ENCODE measurements at places on chromosomes 3 and 15.

- no peak for DNase-seq
These were observed 62.8 kb downstream of the OTOL1 start for GRCh38 chr3:161559177-161559998.

- no peak for DNase-seq
These were observed 41.1 kb downstream of the LIMD1 start for GRCh38 chr3:45635475-45636256.

DNA sequence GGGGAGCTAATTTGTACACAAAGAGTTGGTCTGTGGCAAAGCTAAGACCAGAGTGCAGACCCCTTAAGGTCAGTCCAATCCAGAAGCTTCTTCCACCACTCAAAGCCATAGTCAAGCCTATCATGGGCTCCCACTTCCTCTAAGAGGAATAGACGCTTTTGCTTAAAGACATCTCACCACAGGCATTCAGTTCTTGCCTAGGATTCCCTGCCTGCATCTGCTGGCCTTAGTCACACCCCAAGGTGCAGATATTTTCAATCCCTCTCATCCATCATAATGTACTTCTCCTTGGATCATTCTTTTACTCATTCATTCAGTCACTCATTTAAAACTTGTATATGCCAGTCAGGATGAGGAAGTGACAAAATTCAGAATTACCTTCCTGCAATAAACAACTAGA lies 179.6 kb upstream of the STT3B start:
- DNase-seq: no peak

DNA sequence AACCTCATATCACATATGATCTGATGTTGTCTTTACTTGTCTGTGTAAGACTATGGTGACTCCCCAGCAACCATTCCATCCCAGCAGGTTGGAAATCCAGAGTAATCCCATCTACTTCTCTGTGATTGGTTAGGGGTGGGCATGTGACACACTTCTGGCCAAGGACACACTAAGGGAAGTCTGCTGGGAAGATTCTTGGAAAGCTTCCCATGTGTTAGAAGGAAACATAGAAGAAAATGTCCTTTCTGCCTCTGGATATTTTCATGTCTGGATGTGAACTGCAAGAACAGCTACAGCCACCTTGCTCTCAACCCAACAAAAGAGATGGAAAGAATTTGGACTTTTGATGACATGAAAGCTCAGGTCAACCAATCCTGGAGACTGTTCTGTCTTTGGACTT lies 2.6 kb upstream of the UBE2Q2 start:
- DNase-seq: no peak

- DNase-seq: no peak
These were observed 452.5 kb upstream of the THRB start for GRCh38 chr3:24947103-24947502.

GRCh38 chr3:171231361-171231760 lies 204.8 kb upstream of the SLC2A2 start:
- DNase-seq: no peak

GRCh38 chr15:27899583-27900285 lies 199.4 kb downstream of the OCA2 start:
- DNase-seq: no peak

DNA sequence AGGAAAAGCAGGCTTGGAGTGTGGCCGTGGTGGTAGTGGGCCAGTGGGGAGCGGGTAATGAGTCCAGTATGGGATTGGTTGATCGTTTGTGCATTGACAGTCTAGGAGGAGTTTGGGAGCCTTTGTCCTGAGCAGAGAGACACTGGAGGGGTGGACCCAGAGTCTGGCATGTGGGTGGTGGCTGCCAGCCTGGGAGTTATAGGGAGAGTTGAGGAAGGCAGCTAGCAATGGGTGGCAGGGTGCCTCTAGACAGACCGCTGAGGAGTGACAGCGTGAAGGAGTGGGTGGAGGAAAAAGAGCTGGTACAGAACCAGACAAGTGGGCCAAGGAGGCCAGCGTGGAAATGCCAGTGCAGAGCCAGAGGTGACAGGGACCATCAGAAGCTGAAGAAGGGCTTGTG lies 1.9 kb upstream of the CCK start:
- no peak for DNase-seq

DNA sequence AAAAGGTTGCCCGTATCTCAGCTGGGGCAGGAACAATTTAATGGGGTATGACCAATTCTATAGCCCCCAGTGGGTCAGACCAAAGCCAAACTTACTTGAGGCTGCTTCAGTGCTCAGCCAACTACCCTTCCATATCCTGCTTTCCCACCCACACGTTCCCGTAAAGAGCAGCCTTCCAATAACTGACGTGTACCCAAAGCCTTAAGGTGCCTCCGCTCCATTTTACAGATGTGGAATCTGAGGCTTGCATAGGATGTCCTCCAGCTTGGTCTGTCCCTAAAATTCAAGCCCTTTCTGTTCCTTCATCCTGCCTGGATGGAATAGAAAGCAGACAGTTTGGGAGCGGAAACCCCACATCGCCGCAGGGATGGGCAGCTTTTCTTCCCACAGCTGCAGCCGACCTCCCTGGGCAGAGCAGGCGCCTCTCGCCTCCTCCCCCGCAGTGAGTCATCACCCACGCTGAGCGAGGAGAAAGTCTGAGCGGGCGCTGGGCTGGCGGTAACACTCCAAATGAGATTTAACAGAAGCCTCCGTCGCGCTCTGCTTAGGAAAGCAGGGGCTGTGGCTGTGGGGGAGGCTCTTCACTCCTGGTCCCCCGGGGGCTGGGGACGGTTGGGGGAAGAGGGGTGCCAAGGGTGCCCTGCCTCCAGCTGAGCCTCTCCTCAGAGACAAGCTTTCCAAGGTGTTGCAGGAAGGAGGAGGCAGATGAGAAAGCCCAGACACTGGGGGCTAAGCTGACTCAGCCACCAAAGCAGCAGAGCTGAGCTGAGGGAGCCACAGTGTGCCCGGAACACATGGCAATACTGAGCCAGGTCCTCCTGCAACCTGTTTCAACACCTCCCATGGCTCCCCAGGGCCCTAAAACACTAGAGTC lies 57.8 kb upstream of the HRH1 start:
- DNase-seq: peak; percentile 14

- no peak for DNase-seq
These were observed 21.1 kb downstream of the ANXA2 start for GRCh38 chr15:60376677-60377095.

GRCh38 chr3:42473083-42473932 lies 29.1 kb upstream of the VIPR1 start:
- no peak for DNase-seq

All from activated gamma-delta T cell treated with anti-CD3 and anti-CD28 coated beads, Interleukin-2, amount 50 U/mL, for 16 hours (primary cell).